Aorta (tissue), 5 donors: ENCODE measurements at places on chromosomes 5 and 9.

- no peak for DNase-seq
Observed at GRCh38 chr5:135813758-135814157, 20.7 kb upstream of the SLC25A48 start.

DNA sequence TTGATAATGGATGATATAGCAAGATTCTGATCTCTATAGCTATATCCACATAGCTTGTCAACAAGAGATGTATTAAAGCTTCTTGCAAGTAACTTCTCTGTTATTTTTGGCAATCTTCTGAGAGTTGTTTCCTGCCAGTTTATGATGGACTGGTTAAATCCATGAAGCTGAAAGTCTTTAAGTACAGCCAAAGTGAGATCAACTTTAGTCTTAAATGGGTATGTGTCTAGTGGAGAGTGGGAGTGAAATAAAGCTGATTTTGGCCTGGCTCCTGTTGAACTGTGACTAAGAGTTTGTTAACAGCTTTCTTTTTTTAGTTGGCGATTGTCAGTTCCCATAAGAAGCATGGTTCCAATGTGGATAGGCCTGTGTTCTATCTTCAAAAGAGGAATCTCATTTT, 350.9 kb upstream of the PCSK5 start:
- DNase-seq: no peak

DNA sequence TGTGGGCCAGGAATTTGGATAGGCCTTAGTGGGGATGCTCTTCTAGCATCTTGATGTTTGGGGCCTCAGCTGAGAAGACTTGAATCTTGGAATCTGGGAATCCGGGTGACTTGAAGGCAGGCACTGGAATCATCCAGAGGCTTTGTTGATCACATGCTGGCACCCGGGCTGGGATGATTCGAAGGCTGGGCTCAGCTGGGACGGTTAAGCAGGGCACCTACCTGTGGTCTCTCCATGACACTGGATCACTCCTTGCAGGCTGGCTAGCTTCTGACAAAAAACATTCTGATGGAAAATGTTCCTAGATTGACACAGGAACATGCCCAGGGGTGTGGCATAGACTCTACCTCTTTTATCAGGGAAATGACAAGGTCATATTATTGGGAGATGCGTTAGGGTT, 149.1 kb downstream of the TENT4A start:
- DNase-seq: no peak

- DNase-seq: no peak
Observed at GRCh38 chr5:143248391-143248790, 155.1 kb downstream of the NR3C1 start.

- DNase-seq: no peak
Observed at GRCh38 chr5:32541241-32541640, 44.1 kb upstream of the SUB1 start.

GRCh38 chr5:176535664-176536131, 1.5 kb downstream of the RNF44 start:
- no peak for DNase-seq

DNA sequence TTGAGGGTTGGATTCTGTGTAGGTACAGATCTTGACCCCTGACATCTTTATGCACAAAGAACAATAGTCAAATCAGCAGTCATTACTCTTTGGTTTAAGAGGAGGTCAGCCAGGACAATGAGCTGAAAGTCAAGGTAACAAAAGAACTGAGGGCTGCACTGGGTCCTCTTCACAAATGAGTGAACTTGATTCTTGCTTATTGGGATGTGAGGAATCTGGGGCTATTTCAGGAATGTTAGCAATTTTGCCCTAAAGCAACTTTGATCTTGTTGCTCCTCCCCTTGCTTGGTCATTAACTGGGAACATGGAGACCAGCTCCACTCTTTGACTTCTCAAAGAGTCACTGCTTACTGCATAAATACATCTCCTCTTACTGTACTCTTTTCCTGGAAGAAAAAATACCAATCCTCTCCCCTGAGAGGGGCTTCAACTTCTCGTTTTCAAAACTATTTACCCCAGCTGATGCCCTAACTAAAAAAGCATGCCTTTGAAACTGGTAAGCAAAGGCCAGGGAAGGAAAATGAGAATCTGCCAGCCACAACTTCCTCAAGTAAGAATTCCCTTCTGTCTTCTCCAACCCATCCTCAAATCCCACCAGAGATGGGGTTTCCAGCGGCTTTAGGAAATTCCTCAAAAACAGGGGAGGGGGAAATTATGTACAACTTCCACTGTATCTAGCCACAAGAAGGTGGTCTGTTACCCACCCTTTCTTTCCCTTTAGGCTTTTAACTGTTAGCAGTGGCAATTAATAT, 368.3 kb downstream of the ENC1 start:
- no peak for DNase-seq

DNA sequence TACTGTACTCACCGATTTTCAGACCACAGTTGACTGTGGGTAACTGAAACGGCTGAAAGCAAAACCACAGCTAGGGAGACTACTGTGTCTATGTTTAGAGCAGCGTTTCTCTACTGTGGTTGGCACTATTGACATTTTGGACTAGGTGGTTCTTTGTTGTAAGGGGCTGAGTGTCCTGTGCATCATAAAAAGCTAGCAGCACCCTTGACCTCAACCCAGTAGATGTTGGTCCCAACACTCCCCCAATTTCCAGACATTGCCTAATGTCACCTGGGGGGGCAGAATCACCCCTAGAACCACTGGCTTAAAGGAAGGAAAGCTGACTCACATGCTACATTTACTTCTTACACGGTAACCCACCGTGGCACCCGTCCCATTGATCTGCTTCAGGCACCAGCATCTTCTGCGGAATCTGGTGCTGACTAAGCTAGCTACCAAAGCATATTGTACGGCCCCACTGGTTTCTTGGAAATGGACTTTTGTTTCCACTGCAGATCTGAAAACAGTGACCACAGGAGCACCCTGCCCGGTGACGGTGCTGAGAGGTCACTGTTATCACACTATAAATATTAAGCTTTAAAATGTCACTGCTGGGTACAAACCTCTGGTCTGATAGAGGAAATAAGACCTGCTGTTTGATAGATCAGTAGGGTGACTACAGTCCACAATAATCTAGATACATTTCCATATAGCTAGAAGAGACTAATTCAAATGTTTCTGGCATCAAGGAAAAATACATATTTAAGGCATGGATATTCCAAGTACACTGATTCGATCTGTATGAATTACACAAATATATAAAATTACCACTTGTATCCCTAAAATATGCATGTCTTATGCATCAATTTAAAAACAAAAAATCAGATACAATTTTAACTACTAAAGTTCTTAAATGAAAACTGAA, 151.4 kb downstream of the HSD17B3 start:
- DNase-seq: peak; percentile 28

DNA sequence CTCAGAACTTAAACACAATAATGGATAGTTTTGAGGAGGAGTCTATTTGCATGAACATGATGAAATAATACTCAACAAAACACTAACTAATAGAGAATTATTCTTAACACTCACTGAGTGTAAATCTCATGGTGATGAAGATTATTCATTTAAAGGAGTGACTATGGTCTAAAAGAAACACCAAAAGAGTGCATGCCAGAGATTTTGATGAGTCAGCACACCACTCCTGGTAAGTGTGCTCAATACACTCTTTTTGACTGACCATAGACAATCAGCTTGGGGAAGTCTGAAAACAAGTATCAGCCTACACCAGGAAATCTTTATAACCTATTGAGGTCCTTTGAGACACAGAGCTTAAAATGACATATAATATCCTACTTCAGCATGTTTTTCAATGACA, 6.8 kb upstream of the FST start:
- no peak for DNase-seq

DNA sequence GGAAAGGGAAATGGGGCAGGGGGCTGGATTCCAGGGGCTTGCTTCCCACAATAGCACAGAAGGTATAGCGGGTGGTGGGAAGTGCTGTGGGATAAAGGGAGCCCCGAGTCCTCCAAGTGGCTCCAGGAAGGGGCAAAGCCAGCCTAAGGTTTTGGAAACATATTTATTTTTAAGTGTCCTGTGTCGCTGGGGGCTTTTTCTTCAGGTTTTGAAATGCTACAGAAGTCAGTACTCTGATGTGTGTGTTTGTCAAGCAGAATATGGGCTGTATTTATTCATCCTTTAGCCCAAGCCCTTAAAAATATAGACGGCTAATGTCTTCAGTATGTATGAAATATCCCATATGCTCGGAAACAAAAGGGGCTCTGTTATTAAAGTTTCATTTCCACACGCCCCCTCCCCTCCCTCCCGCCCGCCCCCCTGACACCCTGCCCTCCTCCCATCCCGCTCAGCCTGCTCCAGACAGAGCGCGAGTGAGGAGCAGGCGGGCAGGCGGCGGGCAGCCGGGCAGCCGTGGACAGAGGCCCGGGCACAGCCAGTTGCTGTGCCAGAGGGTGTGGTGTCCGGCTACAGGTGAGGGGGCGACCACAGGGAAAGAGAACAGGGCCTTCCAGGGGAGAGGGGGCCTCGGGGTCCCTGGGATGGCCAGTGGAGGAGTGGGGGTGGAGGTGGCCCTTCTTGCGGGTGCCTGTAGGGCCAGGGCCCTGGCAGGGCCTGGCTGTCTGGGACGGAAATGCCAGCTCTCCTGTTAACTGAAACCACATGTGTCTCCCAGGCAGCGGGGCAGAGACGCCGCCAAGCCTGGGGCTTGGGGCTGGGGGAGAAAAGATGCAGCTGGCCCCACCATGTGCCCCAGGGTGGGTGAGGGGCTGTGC, 39.6 kb upstream of the SYNPO start:
- DNase-seq: peak; percentile 61

- DNase-seq: no peak
Observed at GRCh38 chr9:89477811-89478630, 19.9 kb downstream of the SEMA4D start.

DNA sequence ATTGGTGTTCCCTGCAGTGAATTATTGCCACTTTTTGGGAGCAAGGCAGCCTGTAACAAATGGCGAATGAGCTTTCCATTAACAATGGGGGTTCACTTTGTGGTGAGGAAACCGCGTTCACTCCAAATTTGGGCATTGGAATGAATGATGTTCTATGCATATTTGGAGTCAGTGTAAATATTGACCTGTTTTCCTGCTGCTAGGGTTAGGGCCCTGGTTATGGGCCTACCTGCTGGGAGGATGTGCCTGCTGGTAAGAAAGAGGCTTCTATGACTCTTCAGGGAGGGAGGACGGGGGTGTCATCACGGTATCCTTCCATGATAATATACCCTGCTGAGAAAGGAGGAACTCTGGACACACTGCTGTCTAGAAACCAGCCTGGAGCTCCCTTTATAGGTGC, 29.0 kb downstream of the C9orf50 start:
- no peak for DNase-seq

DNA sequence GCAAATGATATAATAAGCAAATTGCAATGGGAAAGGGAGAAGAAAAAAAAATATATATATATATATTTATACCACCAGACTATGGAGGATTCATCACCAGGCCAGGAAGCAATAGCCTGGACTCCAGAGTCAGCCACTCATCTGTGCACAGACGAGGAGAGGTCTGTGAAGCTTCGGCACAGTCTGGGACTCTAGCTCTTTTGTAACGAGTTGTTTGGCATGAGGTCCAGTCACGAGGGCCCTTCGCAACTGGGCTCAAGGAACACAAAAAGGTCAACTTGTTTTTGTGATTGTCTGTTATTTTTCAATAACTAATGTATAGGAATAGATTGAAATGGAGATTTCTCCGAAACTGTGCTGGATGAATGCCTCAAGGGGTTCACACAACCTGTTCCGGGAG, 14.7 kb upstream of the FGF1 start:
- no peak for DNase-seq

- DNase-seq: no peak
Observed at GRCh38 chr5:114238771-114239313, 123.0 kb upstream of the KCNN2 start.

- DNase-seq: no peak
Observed at GRCh38 chr9:8011974-8012373, 212.4 kb upstream of the DMAC1 start.

- no peak for DNase-seq
Observed at GRCh38 chr5:448766-449090, 5.8 kb downstream of the EXOC3 start.

GRCh38 chr5:111453295-111453694, 59.0 kb downstream of the STARD4 start:
- DNase-seq: no peak

DNA sequence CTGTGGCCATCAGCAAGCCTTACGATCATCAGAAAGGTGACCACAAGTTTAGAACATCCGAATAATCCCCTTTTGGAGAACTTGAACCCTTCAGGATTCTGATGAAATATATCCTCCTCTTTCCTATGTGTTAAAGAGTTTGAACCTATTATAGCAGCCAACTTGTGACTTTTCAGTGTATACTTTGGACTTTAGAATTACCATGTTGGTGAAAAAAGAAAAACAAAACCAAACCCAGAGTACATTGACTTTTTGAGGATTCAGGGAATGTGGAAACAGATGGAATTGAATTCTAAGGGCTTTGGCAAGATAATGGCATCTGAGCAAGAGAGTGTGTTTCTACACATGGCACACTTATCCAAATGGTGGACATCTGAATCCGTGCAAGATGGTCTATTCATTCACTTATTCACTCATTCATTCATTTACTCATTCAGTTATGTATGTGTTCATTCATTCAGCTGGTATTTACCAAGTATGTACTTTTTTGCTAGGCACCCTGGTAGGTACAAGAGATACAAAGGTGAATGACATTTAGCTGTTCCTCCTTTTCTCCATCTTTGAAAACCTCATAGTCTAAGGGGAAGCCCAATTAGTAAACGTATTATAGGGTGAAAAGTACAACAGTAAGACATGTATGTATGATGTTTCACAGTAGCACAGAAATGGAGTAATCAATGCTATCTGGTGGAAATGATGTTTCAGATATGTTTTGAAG, 91.8 kb downstream of the PRDM6 start:
- no peak for DNase-seq

- no peak for DNase-seq
Observed at GRCh38 chr9:4416467-4416866, 73.8 kb upstream of the SLC1A1 start.

GRCh38 chr5:150392680-150393079, 20.0 kb downstream of the CD74 start:
- DNase-seq: no peak

DNA sequence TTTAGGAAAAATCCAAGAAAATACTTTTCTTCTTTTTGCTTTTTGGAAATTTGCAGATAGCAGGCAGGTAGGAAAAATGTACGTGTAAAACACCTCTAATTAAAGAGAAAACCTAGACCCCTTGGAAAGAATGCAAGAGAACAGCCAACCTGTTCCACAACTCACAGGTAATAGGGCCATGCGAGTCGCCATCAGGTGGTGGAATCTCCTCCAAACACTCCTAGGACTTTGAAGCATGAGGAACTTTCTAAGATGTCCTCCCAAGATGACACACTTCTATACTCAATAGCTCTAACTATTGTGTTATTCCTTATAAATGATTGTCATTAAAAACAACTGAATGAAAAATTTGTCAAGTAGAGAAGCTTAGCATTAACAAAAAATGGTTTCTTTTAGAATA, 174.0 kb downstream of the TMC1 start:
- DNase-seq: no peak

GRCh38 chr9:14752871-14753270, 30.3 kb upstream of the CER1 start:
- DNase-seq: no peak
